ENCODE measurements at places on chromosomes 1 and 21.

DNA sequence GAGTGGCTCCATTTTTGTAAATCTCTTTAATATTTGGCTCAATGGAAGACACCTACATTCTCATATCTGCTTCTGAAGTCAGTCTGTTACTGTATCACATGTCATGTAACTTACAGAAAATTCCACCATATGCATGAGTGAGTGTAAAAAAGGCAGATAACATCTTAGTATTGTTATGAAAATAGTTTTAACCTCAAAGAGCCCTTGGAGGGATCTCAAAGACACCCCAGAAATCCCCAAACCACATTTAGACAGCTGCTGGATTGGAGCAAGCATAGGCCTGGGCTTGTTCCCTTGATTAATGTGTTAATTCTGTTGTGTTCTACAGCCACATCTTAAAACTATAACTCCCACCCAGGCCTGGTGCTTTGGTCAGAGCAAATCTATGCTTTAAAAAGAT, 16.9 kb downstream of the MACO1 start:
- DNase-seq: no peak

DNA sequence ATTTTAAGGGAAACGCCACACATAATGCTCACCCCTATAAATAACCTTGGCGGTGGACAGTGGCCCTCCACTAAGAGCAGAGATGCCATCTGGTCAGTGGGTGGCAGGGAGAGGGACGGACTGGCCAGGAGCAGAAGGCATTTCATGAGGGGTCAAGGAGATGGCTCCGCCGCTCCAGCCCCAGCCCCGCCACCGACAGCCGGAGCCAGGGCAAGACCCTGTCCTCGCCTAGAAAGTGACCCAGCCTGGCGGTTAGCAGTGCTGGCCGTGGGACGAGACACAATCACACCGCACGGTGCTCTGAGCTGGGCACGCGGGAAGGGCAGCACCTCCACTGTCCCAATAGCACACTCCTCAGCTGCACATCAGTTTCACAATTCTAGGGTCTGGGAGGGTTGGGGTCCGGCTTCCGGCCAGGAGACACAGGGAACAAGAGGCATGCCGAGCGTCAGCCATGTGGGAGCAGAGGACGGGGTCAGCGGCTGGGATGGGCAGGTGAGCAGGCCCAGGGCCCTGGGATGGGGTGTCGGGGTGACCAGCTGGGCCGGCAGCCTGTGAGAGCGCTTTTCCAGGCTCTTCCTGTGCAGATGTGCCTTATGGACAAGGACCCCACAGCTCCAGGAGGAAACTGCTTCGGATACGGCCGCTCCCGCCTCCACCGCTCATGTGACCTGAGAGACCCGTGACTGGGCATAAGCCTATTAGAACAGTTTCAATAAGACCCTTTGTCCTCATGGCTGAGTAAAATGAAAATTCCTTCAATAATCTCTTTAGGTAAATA, 5.7 kb downstream of the SLC19A1 start:
- no peak for DNase-seq

DNA sequence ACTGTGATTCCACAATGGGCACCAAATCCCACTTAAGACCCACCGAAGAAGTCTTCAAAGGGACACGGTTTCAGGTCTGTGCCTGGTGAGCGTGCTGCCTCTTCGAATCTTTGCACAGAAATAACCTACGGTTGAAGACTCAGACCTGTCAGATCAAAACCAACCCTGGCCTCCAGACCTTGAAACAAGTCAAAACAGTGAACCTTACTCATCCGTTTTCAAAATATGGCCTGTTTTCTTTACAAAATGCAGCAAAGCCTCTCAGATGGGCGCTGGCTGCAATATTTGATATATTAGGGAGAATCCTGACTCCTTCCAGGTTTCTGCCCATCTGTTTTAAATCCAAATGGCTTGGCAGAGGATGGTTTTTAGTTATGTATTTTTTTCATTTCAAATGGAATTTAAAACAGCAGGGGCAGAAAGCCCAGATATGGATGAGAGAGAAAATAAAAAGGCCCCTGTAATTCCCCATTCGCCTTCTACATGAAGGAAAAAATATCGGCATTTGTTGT, 14.0 kb downstream of the JUN start:
- DNase-seq: no peak

DNA sequence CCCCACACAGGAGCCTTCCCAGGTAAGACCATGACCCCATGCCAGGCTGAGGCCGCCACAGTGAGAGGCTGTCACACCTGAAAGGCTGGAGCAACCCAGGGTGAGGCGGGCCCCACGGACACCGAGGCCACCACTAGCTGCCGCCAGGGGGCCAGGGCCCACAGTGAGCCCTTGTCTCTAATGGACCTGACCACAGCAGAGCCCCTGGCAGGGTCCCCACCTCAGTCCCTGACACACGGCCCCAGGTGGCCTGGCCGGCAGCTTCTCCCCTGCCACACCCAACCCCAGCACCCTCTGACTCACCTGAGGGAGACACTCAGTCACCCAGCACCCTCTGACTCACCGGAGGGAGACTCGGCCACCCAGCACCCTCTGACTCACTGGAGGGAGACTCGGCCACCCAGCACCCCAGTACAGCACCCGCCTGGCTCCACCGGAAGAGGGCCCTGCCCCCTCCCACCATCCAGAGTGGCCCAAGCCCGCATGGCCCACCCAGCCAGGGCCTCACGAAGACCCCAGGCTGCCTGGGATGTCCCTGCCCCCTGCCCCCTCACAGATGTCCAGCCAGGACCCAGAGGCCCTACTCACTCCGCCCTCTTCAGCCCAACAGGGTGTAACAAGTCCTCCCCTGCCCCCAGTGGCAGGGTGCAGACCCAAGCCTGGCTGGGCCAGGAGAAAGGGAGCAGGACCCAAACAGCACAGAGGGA, 4.4 kb downstream of the DVL1 start:
- DNase-seq: no peak

DNA sequence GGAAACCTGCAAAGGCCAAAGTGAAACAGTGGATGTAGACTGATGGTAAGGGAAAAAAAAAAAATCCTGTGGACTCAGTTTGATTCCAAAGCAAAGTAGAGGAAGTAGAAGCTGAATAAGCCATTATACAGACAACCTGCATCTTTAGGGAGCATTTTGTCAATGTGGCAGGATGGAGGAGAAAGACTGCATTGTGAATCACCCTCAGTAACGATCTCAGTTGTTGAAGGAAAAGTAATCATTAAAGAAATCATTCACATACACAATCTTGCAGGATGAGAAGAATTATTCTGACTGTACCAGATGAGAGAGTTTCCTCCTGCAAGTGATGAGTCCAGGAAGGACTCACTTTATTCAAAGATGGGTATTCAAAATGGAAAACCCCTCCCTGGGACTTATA, 45.1 kb upstream of the TRIM67 start:
- no peak for DNase-seq

DNA sequence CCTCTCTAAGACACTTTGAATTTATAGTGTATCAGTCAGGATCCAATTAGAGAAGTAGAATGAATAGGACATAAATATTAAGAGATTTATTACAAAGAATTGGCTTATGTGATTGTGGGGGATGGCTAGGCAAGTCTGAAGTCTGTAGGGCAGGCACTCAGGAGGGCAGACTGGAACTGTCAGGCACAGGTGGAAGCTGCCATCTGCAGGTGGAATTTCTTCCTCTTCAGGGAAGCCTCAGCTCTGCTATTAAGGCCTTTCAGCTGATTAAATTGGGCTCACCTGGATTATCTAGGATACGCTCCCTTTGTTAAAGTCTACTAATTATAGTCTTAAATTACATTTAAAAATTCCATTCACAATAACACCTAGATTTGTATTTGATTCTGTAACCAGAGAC, 92.0 kb upstream of the HAO2 start:
- DNase-seq: no peak

DNA sequence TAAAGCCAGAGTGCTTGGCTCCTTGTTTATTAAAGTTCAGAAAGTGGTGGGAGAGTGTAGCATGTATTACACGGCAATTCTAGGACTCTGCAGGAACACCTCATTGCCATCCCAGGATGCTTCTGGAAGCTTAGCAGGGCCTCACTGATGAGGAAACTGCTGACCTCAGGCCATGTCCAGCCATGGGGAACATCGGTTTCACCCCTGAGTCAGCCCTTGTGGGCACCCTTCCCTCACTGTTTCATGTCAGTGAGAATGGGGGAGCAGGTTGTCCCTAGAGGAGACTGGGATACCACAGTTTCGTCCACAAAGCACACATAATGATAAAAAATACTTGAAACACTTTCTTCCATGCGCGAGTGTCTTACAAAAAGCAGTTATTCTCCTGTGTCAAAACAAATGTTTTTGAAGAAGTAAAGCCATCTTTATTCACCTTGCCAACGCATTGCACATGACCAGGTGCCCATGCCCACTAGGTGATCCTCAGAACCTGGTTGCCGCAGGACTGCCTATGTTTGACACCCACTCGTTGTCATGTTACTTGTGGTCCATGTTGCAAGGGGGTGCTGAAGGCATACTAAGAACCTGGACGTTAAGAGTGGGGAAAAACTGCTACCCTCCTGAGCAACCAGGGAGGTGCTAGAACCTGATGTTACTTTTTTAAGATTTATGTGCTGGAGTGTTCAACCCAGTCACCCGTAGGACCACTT, 41.2 kb upstream of the TTC22 start:
- no peak for DNase-seq

GRCh38 chr1:18494304-18494703, 13.6 kb downstream of the KLHDC7A start:
- no peak for DNase-seq

DNA sequence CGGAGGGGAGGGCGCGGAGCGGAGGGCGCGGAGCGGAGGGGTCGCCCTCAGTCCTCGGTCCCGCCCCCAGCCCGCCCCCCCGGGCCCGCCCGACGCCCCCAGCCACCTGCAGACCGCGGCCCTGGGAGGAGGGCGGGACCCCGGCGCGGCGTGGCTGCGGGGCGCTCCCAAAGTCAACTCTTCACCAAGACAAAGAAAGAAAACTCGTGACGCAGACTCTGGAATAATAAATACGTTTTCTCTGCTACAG, 1.2 kb downstream of the HES4 start:
- DNase-seq: no peak

- DNase-seq: no peak
Observed at GRCh38 chr1:236023926-236024565, 40.8 kb downstream of the NID1 start.

GRCh38 chr21:38869196-38869595, 63.5 kb downstream of the ETS2 start:
- DNase-seq: no peak

DNA sequence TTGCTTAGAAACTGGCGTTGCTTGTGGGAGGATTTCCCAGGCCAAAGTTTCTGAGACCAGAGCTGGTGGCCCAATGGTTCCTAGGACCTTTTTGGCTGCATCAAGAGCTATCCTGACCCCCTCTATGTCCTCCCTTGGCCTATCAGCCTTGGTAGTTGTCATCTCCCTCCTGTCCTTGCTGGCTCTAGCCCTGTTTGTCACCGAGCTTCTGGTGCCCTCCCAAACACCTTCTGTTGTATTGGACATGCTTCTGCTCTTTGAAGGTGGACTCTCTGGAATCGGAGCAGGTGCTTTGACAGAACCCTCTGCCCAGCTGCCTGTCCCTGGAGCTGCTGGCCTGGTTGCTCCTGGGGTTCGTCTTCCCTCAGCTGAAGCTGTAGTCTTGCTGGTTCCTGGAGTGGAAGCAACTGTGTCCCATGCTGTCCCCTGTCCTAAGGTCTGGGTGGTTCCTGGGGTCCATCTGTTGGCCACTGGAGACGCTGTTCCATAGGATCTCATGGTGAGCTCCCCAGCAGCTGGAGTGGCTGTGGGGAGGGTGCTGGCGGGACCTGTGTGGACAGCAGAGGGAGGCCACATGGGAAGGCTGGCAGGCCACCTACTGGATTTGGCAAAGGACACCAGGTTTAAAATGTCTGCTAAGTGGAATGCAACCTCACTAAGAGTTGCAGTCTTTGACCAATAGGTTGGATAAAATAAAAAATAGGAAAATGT, 9.4 kb downstream of the FCAMR start:
- no peak for DNase-seq

DNA sequence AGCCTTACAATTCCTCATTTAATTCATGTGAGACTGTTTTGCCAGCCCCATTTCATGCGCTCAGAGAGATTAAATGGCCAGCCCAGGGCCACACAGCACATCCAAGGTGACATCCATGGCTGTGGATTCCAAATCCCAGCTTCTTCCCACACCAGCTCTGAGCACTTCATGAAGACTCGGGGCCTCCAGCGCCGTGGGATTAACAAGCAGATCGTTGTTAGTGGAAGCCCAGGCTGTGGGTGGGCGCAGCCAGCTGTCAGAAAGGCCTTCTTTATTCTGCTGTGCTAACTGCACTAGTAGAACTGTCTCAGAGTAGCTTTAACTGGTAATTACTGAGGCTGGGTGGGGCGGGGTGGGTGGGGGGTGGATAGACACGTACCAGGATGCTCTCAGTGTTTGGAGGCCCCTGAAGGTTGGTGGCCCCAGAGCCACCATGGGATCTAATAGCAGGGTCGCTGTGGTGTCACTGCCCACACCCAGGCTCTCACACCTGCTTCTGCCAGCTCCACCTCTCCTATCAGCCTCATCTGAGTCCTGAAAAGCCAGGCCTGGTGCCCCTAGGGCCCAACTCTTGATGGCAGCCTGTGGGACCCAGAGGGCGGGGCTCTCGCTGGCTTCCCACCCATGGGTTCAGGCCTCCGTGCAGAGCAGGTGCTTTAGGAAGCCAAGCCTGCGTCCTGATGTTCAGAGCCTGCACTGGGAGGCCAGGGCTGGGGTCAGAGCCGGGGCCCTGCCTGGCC, 3.4 kb downstream of the BMP8A start:
- no peak for DNase-seq

DNA sequence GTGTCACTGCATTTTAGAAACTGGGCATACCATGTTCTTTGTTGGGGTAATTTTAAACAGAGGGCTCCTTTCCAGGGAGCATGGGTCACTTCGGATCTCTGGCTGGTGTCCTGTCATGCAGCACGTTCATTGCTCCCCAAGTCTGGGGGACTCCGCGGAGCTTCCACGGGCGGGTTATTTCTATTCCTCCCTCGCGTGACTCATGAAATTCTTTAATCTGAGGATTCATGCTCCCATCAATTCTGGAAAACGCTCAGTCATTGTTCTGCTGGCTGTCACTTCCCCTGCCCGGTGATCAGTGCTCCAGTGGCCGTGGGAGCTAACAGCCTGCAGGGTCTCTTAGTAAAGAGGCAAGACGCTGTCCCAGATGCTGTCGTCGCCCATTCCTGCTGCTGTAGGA, 28.1 kb downstream of the CFAP74 start:
- DNase-seq: no peak

All from urinary bladder (tissue), 4 donors.